Activated T-cell treated with anti-CD3 and anti-CD28 coated beads, Interleukin-2, amount 50 U/mL, for 1 hour (primary cell): ENCODE measurements at places on chromosomes 2 and 18.

DNA sequence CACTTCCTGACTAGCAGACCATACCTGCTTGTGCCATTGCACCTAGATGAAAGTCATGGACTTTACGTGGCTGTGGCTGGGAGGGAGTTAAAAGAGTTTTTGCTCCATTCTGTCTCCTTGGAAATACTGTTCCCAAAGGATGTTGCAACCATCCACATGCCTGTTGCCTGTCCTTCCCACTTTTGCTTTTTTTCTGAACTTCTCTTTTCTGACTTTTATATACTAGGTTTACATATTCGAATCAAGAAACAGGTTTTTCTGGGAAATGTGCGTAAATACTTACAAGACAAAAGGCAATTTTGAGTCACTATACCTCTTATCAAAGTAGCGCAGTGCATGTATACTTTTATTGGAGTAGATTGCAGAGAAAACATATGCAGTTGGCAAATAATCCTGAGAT is 244.8 kb downstream of the PRKCE start:
- DNase-seq: no peak

DNA sequence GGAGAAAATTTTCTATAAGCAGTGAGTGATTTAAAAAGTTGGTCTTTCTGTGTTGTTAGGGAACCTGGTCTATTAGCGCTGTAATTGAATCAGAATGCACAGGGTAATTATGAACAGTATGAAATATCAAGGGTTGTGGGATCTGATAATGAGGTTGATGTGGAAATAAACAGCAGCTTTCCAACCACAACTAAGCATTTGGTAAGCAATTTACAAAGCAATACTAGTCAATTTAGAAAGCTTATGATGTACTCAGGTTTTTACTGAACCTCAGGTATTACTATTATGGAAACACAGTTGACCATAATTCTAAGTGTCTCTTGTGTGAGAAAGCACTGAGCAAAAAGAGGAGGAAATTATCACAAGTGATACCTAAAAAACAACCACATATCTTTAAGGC is 11.0 kb upstream of the SMCHD1 start:
- DNase-seq: no peak

DNA sequence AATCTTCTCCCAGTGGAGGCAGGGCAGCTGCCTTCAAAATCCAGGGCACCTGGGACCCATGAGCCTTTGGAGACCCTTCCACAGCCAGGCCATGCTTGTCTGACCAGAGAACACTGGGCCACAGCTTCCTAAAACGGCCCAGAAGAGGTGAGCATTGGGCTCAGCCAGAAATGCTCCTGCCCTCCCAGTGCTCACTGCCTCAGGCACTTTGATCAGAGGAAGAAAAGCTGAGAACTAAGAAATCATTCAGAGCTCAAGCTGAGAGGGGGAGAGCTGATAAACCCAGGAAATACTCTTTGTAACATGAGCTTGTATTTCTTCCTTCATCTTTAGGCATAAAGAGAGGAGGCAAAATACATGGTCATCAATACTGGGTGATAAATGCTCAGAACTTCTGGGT is 365.5 kb upstream of the KLHL29 start:
- DNase-seq: no peak

GRCh38 chr2:11254100-11254536 is 90.3 kb downstream of the ROCK2 start:
- DNase-seq: no peak

DNA sequence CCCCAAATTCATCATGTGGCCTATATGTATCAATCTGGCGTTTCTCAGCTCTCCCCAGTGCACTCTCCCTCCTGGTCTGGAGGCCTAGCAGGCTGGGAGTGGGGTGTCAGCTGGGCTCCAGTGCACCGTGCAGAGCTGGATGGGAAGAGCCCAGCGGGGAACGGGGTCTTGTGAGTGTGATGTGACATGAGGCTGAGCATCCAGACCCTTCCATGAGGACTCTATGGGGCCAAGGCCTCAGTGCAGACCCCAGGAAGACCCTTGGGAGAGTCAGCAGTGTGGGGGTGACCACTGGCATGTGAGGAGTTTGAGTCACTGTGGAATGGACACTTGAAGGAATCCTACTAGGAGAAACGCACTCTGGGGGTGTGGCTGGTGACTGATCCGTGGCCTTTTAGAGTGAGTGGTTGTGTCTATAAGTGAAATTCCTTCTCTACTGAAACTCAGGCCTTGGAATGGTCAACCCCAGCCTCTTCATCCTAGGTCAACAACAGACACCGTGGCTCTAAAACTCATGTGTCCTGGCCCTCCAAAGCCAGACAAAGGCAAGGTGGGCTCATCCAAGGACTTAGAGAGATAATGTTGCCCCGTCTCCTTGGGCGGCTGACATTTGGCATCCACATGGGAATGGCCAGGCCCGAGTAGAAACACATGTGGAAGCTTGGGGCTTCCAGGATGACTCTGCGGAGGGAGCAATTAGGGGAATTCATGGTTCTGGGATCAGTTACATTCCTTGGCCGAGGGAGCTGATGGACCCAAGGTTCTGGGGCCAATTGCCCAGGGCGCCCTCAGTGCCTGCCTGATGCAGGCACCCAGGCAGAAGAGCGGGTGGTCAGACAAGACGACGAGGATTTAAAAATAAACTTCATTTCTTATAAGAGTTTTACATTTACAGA is 156.0 kb upstream of the TWIST2 start:
- DNase-seq: no peak

GRCh38 chr2:223122781-223123180 is 70.8 kb downstream of the KCNE4 start:
- DNase-seq: no peak

DNA sequence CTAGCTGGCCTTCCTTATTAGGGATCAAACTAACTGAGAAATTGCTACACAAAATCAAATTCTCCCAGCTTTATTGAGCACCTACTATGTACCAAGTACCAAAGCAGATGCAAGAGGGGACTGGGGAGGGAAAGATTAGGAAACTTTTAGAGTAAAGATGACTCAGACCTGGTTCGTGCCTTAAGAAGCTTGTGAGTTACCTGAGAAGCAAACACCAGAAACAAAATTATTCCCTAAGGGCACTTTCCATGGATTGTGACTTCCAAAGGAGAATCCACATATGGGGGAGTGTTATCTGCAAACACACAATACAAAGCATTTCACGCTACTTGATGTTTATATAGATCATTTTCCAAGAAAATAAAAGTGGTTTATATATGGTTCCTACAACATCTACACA is 326.9 kb upstream of the HNRNPA3 start:
- no peak for DNase-seq

DNA sequence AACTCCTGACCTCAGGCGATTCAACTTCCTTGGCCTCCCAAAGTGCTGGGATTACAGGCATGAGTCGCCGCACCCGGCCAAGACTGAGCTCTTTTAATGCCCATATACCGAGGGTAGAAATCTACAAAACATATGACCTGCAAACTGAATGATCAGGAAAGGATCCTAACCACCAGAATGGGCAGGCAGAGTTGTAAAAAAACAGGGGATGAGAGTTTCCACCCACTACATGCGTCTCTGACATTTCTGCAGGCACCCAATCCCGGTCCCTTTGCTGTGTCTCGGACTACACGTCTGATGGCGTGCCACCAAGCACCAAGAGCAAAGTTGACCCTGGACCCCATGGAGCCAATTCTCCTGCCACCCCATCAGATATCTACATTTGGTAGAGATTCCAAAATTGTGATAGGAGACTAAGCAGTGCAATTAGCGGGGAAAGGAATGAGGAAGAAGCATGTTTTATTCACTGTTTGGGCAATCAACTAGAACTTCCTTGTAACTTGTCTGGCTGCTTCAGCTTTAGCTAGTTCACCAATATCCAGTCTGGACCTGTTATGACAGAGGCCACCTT is 74.1 kb downstream of the ATP8B1 start:
- no peak for DNase-seq

GRCh38 chr18:22552899-22553460 is 135.3 kb upstream of the CTAGE1 start:
- no peak for DNase-seq

GRCh38 chr2:189772212-189772611 is 9.6 kb upstream of the OSGEPL1 start:
- no peak for DNase-seq

- no peak for DNase-seq
Measured at GRCh38 chr18:70453058-70453775, 164.4 kb downstream of the SOCS6 start.

GRCh38 chr18:48352051-48352755 is 57.0 kb downstream of the ZBTB7C start:
- DNase-seq: no peak

DNA sequence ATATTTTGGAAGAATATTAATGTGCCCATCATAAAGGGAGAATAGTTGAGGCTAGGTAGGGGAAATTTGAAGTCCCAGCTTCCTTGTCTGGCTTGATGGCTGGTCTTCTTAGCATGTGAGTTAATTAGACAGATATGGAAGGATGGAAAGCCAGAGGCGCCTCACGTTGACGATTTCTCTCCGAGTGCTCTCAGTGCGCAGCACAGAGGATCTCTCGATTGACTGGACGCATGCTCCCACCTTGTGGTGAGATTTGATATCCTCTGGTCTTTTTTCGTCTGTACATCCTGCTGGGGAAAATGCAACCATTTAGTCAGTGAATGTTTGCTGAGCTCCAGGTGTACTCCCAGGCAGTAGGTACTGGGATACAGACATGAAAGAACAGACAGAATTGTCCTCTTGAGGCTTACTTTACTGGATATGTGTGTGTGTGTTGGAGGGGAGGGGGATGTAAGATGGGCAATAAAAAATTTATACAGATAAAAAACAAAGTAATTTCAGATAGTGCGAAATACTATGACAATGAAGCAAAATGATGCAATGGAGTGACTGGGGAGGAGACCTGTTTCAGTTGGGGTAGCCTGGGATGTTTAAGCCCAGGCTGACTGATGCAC is 66.9 kb upstream of the ZNG1B start:
- peak; percentile 64 for DNase-seq

DNA sequence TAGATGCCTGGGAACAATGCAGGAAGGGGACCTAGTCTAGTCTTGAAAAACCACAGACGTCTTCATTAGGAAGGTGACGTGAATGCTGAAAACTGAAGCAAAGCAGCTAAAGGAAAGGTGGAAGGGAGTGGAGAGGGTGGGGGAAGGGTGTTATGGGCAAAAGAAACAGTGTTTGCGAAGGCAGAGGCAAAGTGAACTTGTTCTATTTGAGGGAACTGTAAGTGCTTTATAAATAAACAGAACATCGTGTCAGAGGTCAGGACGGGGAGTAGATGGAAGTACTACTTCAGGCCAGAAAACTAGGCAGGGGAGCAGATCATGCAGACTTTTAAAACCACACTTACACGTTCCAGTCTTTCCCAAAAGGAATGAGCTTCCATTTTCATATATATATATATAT is 57.8 kb downstream of the FASTKD2 start:
- no peak for DNase-seq

GRCh38 chr2:45921921-45922320 is 270.4 kb downstream of the PRKCE start:
- DNase-seq: no peak

DNA sequence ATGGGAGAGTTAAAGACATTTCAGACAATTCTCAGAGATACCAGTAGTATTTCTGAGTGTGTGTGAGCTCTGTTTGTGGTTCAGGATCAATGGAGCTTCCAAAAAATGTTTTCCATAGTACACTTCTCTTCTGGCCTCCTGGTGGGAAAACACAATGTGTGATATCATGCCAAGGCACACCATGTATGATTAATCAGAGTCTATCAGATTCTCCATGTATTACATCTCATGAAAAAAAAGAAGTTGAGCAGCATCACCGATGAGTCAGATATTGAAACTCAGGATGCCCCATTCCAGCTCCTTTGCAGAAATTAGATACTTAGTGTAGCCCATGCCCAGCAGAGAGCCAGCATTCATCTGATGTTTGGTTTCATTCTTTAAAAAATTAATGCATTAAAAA is 620.3 kb upstream of the POU3F3 start:
- no peak for DNase-seq

GRCh38 chr2:200258881-200259576 is 47.5 kb upstream of the SPATS2L start:
- DNase-seq: no peak

- DNase-seq: no peak
Measured at GRCh38 chr2:235045336-235045972, 93.6 kb downstream of the SH3BP4 start.

DNA sequence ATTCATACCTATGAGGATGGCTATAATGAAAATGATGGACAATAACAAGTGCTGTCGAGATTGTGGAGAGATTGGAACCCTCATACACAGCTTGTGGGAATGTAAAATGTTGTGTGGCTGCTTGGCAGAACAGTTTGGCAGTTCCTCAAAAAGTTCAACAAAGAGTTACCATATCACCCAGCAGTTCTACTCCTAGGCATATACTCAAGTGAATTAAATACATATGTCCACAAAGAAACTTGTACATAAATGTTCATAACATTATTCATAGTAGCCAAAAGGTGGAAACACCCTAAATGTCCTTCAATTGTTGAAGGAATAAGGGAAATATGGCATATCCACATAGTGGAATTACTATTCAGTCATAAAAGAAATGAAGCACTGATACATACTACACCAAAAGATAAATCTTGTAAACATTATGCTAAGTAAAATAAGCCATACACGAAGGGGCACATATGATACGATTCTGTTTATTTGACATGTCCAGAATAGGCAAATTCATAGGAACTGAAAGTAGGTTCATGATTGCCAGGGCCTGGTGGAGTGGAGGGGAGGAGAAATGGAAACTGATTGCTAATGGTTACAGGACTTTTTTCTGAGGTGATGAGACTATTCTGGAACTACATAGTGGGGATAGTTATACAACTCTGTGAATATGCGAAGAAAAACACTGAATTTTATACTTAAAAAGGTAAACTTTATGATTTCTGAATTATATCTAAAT is 92.1 kb downstream of the ADAM23 start:
- no peak for DNase-seq

DNA sequence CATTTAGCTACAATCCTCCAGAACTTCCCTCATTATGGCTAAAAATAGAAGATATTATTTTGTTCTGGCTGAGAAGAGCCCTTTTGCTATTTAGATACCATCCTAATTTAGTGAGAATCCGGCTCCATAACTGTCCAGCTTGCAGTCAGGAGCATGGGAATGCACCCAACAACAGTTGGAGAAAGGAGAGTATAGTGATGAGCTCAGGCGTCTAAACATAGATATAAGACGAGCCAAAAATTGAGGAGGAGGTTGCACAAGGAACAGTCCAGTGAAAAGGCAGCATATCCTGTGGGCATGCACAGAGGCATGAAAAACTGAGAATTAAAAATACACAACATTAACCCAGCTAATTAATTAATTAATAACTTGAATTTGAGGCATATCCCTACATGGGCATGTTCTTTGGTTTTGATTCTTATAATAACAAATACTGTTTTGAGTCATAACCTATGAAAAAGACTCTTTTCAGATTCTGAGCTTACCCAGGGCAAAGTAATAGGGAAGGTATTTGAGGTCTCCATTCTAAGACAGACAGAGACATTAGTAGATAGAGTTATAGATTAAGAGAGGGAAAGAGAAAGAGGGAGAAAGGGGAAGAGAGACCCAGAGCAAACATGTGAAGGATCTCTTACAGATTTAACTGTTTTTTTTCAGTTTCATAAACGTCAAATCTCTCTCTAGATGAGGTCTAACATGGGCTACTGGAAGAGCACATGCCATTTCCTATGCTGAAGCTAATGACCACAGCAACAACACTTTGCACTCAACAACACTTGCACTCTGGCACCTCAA is 311.2 kb downstream of the OSR1 start:
- no peak for DNase-seq
